ENCODE measurements at places on chromosomes 1 and 21. TPM values are rescaled to one million over a fixed set of nuclear protein-coding genes. Genes with fewer than 3 reads are reported as not detected.

ZNF644 gene
- total RNA-seq, result 54.7 TPM

SRSF4 gene
- 74.6 TPM for total RNA-seq

AUNIP gene
- total RNA-seq, result 1.3 TPM

MAB21L3 gene
- total RNA-seq, result not detected

MX2 gene
- total RNA-seq, result not detected

BMP8B gene
- total RNA-seq, result not detected

DNA sequence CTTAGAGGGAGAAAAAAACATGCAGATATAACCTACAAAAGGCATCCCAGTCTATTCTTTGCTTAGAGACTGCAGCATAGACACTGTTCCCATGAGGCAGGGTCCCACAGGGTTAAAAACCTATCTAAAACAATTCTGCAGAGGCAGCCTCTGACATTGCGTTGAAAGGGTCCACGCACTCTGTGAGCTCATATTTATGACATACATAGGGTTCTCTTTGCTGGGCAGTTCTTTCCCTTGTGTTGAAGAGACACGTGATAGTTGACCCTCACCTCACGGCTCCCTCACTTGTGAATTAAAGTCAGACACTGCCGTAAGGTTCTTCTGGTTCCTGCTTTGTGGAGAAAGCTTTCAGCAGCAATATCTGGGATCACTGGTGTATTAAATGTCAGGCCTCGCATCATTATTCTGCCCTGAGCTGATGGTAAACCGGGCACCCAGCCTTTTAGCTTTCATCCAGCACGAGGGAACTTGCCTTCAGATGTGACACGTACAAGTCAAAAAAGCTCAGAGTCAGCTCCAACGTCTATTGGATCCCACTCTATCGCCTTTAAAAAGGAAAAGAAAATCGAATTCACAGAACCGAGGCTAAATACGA, 52.8 kb upstream of the HNRNPU start:
- DNase-seq, result no peak

GRCh38 chr1:62406576-62406975, 30.3 kb upstream of the USP1 start:
- DNase-seq, result no peak

DNA sequence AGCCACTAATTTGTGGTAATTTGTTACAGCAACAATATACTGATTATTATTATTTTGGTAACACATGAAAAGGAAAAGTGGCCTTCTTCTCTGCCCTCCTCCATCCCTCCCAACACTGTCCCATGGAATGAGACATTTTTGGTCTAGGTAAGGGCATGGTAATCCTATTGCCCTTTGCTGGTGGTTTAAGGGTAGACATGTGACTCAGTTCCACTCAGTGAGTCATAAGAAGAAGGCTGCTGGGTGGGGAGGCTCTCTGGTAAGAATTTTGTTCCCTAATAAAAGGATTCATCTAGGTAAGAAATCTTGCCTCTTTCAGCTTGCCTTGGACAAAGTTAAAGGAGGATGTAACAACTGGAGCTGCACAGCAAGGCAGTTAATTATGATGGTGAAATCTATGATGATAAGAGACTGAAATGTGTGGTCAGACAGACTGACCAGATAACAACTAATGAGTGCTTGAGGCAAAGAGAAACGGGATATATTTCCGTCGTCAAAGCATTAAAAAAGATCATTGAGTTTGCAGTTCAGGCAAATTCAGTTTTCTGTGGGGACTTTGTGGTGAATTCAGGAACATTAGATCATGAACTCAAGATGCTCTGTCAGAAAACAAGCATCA, 232.0 kb upstream of the KCNK2 start:
- DNase-seq, result no peak

- no peak for DNase-seq
Observed at GRCh38 chr1:67893126-67893495, 59.8 kb upstream of the GNG12 start.

DNA sequence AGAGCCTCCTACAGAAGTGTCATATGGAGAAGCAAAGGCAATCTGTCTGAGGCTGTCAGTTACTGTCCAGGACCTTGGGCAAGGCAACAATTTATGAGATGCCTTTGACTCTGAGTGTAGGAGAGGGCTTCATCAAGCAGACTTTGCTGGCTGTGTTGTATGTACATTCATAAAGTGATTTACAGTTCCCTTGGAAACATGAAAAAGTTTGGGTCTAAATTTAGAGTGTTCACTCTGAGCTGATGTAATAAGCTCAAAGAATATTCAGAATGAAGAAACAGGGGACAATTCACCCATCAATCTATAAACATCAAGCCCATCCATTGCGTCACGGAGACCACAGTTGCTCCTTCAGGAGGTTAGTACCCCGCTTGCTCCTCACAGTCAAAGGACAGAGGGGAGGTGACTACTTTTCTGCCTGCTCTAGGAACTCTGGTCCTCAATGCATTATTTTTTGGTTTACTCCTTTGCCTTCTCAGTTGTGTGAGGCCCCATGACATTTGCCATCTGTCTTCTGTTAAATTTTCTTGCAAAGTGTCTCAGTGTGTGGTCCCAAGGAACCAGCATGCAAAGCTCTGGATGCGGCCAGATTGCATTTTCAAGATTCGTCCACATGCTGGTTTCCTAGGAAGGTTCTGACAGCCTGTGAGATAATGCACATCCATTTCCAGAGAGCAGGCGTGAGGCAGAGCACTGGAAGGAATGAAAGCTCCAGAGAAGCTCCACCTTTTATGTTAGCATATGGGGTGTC, 241.1 kb upstream of the KIAA0040 start:
- no peak for DNase-seq

DNA sequence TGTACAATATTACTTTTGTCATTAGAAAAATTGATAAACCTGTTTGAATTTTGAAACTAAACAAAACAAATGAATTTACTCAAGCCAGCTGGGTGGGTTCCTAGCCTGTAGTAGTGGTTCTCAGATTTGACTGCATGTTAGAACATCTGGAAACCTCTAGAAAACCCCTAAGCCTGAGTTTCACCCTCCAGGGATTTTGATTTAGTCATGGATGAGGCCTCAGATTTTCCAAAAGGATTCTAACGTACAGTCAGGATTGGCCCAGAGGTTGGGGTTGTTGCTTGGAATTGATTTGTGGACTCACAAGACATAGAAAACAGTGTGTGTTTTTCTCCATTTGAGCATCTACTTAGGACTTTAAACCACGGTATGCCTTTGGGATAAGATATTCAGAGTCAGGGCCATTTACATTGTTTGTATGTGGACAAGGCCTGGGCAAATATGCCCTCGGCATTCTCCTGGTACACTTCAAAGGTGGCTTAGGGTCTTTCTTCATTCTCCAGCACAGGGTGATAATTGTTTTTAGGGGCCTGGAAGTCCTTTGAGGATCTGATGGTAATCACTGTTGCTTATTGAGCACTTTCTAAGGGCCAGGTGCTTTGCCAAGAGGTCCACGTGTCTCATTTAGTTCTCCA, 42.6 kb downstream of the ATP5PO start:
- no peak for DNase-seq

DNA sequence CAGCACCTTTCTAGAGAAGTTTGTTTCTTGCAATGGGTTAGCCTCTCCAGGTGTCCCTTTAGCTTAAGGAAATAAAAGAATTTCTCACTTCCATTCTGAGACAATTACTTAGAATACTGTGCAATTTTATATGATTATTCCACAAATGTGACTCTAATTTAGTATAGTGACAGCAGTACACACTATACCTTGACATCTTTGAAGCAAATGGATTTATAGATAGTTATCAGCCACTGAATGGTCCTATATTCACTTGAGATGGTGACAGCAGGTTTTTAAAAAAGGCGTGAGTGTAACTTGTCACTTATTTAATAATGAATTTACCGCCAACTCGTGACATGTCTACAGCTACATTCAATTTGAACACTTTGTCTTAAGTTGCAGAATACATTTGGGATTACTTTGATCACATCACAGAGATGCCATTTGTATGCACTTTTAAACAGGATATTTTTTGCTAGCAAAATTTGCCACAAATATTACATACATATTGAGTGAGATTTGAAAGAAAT, 71.6 kb downstream of the USP25 start:
- DNase-seq, result no peak

DNA sequence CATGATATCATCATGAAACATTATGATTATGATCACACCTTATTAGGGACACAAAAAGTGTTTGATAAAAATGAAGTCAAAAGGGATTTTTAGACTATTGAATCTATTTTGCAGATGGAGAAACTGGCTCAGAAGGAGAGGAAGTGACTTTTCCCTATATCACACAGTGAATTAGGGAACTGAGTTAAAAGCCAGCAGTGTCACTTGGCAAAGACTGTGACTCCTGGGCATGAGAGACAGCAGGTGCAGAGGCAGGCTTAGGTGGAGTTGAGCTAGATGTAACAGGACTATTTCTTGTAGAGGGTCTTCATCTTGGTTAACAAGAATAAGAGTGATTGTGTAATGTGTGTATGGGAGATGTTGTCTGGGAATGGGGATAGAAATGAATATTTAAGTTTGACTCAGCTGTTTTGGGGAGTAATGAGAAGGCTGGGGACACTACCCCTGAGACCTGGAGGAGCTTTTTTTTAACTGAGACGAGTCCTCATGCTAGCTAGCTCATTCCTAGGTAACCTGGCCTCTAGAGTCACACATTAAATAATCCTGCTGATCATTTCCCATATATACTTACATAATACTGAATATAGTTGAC, 1.0 kb upstream of the CD84 start:
- DNase-seq, result no peak

- no peak for DNase-seq
Observed at GRCh38 chr1:67270541-67270940, 37.1 kb upstream of the IL12RB2 start.

DNA sequence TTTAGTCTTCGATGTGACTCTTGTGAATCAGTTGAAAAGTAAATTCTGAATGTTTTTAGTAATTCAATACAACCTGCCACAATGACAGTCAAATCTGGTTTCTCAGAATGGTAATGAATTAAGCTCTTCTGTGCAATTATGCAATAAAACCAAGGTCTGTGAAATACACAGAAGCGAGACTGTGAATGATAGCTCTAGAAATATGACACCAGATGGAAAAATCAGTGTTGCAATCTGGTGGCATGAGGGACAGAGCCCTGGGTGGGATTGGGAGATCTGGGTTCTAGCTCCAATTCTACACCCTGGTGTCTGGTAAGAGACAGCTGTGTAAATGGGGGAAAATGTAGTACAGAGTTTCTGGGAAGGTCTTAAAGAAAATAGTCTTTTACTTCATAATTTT, 586.4 kb upstream of the ZRANB2 start:
- DNase-seq, result no peak

GRCh38 chr1:156705321-156705917, at the start of gene CRABP2:
Gene CRABP2, minus strand, starts transcription at chr1:156705583. Its CDS starts 137 bp downstream, at chr1:156705446.
- DNase-seq, result no peak
